ENCODE measurements at places on chromosomes 5 and 9. TPM values are rescaled to one million over a fixed set of nuclear protein-coding genes. Genes with fewer than 3 reads are reported as not detected.

PHYHD1 gene
- 43.8 TPM for polyA plus RNA-seq

GCNT4 gene
- not detected for polyA plus RNA-seq

ENDOG gene
- 209 TPM for polyA plus RNA-seq

SAXO1 gene
- 0.24 TPM for polyA plus RNA-seq

ARL14EPL gene
- polyA plus RNA-seq = not detected

ANKRD55 gene
- not detected for polyA plus RNA-seq

FOXD4L6 gene
- polyA plus RNA-seq = 0.23 TPM

FOXD4L5 gene
- polyA plus RNA-seq = 0.20 TPM

SPINK13 gene
- polyA plus RNA-seq = 0.59 TPM

ZNF366 gene
- not detected for polyA plus RNA-seq

SV2C gene
- polyA plus RNA-seq = not detected

GHR gene
- 2.2 TPM for polyA plus RNA-seq

ZDHHC21 gene
- 6.5 TPM for polyA plus RNA-seq

SLC34A1 gene
- not detected for polyA plus RNA-seq
